ENCODE measurements at places on chromosomes 2 and 18.

DNA sequence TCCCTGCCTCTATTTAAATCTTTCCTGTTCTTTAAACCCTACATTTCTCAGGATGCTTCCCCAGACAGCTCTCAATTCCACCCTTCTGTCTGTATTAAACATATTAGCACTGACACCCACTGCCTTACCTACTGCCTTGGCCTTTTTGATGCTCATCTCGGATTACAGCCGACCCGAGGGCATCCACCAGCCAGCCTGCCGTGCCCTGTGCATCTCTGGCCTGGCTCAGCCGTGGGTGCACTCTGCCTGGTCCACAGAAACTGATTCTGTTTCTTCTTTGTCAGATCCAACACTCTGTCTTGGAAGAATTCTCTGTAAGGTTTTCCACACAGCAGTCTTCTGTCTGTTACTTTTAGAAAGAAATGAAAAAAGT, 27.2 kb downstream of the TANC1 start:
- no peak for DNase-seq

- DNase-seq = no peak
Measured at GRCh38 chr18:62360805-62361204, 35.7 kb downstream of the TNFRSF11A start.

DNA sequence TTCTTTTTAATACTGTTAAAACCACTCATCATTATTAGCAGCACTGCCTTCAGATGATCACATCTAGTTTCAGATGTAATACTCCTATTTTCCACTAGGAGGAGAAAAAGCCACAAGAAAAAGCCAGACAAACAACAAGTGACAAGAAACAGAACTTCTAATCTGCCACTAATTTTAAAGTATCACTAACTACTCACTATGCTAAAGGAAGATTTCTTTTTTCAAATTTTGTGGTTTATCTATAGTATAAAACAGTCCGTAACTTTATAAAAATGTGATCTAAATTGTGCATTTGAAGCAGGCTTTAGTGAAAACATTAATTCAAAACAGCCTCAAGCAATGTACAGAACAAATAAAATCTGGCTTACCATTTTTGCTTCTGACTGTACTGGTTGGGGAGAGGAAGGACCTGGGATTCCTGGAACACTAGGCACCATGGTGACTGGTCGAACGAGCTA, 56.8 kb downstream of the ATF2 start:
- DNase-seq = peak; percentile 63

GRCh38 chr2:20188851-20189250, 36.1 kb downstream of the SDC1 start:
- no peak for DNase-seq

- DNase-seq = no peak
Measured at GRCh38 chr18:54860941-54861340, 32.7 kb downstream of the RAB27B start.

DNA sequence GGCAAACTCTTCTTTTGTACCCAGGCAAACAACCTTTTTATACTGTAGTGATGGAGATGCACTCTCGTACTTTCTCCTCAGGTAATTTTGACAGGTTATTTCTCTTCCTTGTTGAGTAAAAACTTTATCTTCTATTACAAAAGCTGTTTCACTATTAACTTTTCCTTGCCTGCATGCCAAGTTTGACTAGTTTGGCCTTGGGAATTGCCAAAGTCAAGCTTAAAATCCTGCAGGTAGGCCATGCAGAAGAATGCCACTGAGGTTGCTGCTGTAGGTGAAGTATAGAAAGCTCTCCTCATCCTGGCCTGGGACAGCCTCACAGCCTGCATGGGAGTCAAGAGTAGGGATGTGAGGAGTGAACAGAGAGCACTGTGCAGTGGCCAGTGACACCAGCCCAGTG, 1293.5 kb upstream of the CHAC2 start:
- DNase-seq = no peak

- peak; percentile 72 for DNase-seq
Measured at GRCh38 chr2:202035089-202035940, 1.7 kb downstream of the FZD7 start.

GRCh38 chr2:255195-255594, 8.6 kb downstream of the SH3YL1 start:
- DNase-seq = no peak

DNA sequence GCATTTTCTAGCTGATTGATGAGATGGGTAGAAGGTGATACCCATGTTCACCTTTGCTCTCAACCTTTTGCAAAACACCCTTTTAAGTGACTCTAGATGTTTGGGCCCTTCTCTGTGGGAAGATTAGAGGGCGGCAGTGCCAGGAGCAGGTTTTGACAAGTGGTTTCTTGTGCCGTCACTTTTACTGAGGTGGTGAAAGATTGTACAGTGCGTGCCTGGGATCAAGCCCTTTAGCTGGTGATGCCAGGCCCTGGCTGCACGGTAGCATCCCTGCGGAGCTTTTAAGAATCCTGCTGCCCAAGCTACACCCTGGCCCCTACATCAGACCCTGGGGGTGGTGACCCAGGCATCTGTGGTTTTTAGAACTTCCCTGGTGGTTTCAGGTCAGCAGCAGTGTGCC, 29.1 kb downstream of the MTCL1 start:
- DNase-seq = no peak

DNA sequence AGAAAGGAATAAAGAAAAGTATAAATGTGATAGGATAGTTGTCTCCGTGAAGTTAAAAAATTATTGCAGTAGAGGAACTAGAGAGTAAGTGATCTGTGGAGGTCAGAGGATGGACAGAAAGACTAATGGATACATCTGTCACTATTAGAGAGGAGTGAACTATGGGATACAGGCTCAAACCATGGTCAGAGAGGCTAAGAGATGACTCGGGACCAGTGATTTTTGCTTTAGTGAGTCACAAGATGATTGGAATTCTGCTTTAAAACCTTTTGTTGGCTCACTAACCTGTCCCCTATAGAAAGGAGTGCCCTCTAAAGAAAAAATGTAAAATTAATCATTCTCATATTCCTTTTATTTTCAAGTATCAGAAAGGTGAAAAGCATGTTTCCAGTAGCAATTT, 30.3 kb downstream of the ALMS1 start:
- DNase-seq = no peak

DNA sequence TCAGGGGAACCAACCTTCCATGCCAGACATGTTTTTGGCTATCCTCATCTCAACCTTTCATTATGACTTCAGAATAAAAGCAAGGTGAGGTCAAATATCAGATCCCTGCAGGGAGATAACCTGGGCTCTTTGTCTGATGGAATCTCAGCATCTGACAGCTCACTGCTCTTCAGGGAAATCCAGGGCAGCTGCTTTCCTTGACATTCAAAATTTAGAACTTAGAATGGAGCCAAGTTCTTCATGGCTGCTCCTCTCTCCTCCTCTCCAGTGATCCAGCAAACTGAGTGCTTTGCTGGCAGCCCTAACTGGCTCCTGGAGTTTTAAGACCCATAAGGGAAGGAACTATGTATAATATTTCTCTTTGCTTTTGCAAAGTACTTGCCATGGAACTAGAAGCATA, 716.3 kb downstream of the TSN start:
- no peak for DNase-seq

DNA sequence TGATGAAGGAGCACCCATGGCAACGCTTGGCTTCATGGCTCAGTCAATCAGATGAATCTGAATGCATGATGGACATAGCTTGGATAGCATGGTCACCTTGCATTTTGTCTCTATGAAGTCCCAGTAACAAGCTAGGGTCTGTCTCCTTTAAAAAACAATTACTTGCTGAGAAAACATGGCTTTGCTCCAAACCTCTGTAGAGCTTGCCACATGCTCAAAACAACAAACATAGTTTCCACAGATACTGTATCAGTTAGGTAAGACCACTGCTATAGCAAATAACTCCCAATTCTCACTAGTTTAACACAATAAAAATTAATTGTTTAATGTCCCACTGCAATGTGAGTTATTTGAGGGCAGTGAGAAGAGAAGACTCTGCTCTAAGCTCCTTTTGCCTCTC, 401.0 kb downstream of the IRS1 start:
- DNase-seq = no peak

GRCh38 chr2:38467768-38468455, 90.8 kb upstream of the ATL2 start:
- no peak for DNase-seq

Data from HFFc6 (cell line).